CD4-positive, alpha-beta T cell treated with Interleukin-15 for 4 hours (primary cell): ENCODE measurements at places on chromosomes 2 and 18.

DNA sequence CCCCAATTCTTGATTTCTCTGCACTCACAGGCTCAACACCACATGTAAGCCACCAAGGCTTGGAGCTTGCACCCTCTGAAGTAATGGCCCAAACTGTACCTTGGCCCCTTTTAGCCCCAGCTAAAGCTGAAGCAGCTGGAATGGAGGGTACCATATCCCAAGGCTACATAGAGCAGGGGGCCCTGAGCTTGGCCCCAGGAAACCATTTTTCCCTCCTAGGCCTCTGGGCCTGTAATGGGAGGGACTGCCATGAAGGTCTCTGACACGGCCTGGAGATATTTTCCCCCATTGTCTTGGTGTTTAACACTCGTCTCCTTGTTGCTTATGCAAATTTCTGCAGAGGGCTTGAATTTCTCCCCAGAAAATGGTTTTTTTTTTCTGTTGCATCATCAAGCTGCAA lies 69.7 kb downstream of the SKA1 start:
- DNase-seq = no peak

GRCh38 chr2:29047083-29047845 lies 27.1 kb downstream of the PCARE start:
- no peak for DNase-seq

GRCh38 chr2:223019390-223019930 lies 32.5 kb upstream of the KCNE4 start:
- DNase-seq = no peak

DNA sequence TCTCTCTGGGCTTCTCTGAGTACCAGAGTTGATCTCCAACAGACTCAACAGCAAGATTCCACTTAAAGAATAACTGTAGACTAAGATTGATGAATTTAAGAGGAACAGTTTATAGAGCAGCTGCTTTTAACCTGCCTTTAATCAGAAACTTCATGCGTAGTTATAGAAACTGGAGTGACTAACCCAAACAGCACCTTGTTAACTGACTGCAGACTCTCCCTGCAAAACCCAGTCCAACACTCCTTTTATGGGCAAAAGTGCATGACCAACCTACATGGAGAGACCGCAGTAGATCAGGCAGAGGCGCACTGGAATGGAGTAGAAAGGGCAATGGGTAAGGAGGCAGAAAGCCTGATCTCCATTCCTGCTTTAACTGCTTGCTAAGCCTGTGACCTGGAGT lies 110.6 kb downstream of the NRP2 start:
- no peak for DNase-seq

DNA sequence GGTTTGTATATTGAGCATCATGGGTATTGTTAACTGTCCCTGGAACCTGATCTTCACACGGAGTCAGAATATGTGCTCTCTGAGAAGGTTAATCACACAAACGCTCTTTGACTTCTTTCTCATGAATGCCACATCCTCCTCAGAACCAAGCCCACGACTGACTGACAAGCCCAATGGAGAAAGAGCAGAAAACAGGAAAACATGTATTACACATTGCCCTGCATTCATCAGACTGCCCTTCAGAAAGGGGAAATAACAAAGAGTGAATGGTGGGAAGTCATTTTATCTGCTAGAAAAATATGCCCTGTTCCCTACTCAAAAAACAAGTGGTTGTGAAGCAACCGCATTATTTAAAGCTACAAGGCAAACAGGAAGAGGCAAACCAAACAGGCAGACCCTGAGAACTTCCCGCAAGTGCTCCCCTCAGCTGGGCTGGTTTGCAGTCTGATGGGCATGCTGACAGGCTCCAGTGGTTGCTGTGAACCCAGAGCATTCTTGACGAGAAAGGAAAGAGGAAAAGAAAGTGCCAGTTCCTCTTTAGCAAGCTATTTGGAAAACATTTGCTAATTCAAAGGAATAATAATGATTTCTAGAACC lies 172.9 kb upstream of the SETBP1 start:
- DNase-seq = peak; percentile 32

- no peak for DNase-seq
These were observed 89.7 kb downstream of the POLE4 start for GRCh38 chr2:75047992-75048625.

GRCh38 chr18:33937270-33937816 lies 287.4 kb downstream of the NOL4 start:
- DNase-seq = no peak

DNA sequence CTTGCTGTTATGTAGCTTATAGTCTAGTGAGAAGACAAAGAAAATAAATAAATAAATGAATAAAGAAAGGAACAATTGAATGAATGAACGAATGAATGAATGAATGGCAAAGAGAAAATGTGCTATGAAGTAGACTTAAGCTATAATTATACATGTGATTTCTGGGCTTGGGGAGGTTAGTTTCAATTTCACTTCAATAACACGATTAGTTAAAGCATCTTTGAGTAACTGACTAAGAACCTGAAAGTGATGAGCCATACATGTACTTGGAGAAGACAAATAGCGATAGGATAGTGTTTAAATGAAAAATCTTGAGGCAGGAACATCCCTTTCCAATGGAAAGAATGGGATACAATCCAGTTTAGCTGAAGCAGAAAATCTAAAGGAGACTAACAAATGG lies 593.1 kb upstream of the LRRTM4 start:
- DNase-seq = no peak

- DNase-seq = no peak
These were observed 797.0 kb upstream of the CHAC2 start for GRCh38 chr2:52970642-52971041.

GRCh38 chr2:168566974-168567665 lies 111.0 kb downstream of the CERS6 start:
- no peak for DNase-seq

- DNase-seq = peak; percentile 43
These were observed 3.1 kb downstream of the WNT10A start for GRCh38 chr2:218883491-218884490.
